HTR-8/SVneo (cell line): ENCODE measurements at places on chromosomes 7 and 10.

DNA sequence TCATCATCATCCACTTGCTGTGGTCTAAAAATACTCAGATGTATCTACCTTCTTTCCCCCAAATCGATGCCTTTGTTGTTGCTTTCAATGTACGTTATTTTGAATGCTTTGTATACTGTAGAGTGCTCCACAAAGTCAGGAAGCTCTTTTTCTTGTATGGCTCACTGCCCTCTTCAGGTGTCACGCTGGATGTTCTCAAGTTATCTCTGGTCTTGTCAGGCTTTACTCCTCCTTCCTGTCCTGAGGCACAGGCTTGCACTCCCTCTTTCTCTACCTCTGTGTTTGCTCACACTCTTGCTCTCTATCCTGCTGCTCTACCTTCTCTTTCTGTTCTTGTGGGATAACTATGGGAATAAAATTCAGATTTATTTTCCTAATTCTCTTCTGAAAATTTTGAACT lies 381.3 kb downstream of the NRG3 start:
- DNase-seq, result no peak

GRCh38 chr10:61166065-61166464 lies 222.1 kb upstream of the RHOBTB1 start:
- no peak for DNase-seq

GRCh38 chr7:91165846-91166230 lies 98.4 kb upstream of the FZD1 start:
- no peak for DNase-seq

GRCh38 chr10:130994845-130995244 lies 316.7 kb downstream of the TCERG1L start:
- no peak for DNase-seq

GRCh38 chr10:6171881-6172695 lies 30.6 kb upstream of the PFKFB3 start:
- DNase-seq, result no peak

DNA sequence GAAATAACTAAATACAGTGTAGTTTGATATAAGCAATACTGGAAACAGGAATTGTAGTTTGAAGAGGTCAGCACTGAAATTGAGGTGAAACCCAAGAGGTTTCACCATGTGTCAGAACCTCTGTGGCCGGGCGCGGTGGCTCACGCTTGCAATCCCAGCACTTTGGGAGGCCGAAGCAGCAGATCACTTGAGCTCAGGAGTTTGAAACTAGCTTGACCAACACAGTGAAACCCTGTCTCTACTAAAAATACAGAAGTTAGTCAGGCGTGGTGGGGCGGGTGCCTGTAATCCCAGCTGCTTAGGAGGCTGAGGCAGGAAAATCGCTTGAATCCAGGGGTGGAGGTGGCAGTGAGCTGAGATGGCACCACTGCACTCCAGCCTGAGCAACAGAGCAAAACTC lies 13.7 kb downstream of the AHCYL2 start:
- no peak for DNase-seq

GRCh38 chr10:43436291-43437140 lies at the start of gene ZNF487:
ZNF487 (plus strand) TSS chr10:43437111; CDS start chr10:43475814, 38,703 bp downstream.
- DNase-seq, result peak; percentile 91

DNA sequence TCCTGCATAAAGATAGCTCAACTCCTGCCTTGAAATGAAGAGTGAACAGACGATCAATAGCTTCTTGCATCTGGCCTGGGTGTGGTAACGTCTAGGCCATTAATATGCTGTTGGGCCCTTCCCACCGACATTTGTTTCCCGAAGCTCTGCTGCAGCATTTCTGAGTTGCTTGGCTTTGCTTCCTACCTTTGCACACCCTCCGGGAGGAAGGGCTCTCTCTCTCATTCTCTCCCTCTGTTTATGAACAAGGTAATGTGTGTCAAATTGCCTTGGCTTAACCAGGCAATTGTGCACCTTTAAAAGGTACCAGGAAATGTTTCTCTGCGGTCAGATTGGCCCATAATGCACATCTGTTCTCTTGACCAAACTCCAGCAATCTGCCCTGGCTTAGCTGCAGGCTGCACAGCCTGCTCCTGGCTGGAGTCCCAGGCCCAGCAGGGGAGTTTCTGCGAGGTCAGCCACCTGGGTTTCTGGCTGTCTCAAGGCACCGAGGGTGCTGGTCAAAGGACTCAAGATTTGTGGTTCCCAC lies 223.7 kb downstream of the SNX10 start:
- no peak for DNase-seq

- DNase-seq, result no peak
Observed at GRCh38 chr7:131929632-131930031, 373.2 kb upstream of the PODXL start.

DNA sequence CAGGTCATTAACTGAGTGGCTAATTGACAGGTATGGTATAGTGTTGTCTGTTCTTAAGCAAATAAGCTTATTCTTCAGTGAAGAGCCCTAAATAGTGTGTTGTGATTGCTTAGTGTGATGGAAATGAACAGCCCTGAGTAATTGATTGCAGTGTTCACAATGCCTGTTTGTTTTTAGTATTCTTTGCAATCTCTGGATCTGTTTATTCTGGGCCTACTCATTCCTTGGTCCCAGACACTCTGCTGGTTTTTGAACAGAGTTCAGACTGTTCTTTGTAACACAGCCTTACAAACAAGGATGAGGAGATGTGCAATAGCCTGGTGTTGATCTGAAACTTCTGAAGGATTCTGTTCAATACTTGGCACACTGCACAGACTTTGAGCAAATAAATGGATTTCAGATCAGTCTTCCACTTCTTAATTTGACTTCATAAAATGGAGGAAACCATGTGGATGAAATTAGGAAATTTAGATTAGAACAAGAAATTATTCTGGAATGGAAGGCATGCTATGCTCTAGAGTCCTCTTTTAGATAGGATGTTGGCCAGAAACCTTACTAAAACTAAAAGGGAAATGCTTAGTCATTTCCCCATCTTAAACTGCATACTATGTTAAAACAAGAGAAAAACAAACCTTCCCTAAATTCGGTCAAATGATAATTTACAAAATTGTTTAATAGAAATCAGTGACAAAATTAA lies 444.2 kb upstream of the SEMA3D start:
- DNase-seq, result no peak

GRCh38 chr7:137017221-137017620 lies 148.8 kb downstream of the CHRM2 start:
- DNase-seq, result no peak

DNA sequence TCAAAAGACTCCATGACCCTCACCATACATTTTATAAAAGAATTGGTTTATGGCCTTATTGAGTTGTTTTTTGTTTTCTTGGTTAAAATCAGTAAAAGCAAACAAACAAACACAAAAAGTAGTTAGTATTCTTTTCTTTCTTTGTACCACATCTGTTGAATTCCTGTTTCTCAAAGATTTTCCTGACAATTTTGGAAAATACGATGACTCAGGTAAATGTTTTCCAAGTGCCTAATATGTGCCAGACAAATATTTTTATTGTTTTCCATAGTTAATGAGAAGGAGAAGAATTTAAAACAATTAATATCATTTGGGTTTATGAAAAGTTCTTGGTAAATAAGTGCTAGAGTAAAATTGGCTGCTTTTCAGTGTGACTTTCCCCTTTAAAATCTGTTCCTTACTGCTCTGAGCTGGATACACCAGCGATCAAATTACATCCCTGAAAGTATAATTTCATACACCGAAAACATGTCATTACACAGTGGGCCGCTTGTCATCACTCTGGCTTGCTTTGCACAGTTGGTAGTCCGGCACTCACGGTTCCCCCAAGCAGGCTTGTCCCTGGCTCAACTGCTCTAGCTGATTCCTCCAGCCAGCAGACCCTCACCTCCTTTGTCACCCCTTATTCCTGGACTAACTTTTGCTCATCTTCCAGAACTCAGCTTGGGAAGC lies 80.5 kb downstream of the TBXAS1 start:
- no peak for DNase-seq

DNA sequence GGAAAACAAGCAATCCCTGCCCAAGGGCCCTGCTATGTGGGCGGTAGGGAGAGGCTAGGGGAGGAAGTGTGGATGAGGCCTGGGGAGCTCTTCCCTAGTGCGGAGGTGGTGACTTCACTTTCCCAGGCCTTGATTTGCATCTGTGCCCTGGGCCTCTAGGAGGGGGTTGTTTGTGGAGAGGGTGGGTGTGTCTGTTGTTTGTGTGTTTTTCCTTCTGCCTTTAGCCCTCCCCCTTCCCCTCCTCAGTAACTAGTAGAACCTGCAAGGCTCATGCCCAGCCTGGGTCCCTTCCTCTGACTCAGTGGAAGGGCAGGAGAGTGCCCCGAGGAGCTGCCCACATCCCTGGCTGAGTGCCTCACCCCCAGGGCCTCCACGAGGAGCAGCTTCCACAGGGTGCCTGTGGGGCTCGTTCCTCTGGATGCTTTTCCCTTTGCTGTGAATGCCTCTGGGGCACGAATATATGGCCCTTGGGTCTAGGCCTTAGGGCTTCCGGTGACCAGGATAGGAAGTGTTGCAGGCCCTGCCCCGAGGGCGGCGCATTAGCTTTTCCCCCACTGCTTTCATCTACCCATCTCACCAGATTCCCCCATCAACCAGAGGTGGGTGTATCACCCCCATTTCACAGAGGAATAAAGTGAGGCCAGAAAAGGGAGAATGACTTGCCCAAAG lies 89.4 kb upstream of the DUSP5 start:
- DNase-seq, result no peak

DNA sequence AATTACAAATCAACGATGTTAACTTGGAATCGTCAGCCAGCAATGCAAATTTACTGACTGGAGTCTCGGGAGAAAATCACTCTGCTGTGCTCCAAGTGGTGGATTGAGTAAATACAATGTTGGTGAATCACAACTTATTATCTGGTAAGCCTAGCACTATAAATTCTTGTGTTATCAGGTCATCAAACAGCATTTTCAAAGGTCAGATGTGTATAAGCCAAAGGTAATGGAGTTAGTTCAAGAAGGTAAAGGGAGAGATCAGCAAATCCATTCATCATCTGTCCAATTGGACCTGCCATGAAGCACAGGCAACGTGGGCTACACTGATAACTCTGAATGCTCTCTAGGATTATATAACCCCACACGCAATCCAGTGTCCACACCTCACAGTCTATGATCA lies 13.9 kb downstream of the CUBN start:
- peak; percentile 40 for DNase-seq

GRCh38 chr10:53325066-53325465 lies 552.5 kb upstream of the MBL2 start:
- DNase-seq, result no peak

GRCh38 chr7:6433784-6434615 lies 13.8 kb downstream of the DAGLB start:
- DNase-seq, result no peak

- no peak for DNase-seq
Observed at GRCh38 chr7:85699482-85699881, 512.6 kb upstream of the SEMA3D start.

DNA sequence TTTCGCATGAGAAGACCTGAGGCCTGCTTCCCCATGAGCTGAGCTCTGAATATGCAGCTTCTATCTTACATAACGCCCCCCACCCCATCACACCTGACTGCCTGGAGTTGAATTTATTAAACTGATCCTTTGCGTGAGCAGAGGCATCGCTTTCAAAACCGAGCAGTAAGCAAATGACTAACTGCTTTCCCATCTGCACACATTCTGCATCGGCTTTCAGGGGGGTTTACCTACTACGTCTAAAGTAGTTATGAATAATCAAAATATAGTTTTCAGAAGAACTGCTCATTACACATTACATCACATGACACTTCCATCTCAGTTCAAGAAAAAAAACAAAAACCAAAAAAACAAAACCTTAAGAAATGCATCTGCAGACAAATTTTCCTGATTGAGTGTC lies 54.7 kb upstream of the EGR2 start:
- DNase-seq, result no peak

DNA sequence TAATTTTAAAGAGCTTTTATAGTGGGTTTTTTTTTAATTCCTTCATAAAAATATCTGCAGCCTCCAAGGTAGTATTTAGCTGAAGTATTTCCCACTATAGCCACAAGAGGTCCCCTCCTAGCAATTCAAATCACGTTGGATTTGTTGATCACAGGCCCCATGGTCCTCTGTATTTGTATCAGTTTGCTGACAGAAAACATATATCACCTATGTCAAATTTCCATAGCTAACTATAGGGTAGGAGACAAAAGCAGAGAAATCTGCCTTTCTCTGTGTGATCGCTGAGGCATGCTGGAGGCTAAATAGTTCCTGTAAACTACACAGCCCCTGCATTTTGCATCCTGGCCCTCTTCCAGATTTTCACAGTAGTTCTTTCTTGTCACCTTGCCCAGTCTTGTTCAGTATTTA lies 1.7 kb upstream of the CTNNA3 start:
- peak; percentile 50 for DNase-seq

GRCh38 chr10:69472142-69472541 lies 20.9 kb downstream of the TSPAN15 start:
- DNase-seq, result no peak

GRCh38 chr10:29319205-29319781 lies 30.4 kb downstream of the LYZL1 start:
- no peak for DNase-seq

DNA sequence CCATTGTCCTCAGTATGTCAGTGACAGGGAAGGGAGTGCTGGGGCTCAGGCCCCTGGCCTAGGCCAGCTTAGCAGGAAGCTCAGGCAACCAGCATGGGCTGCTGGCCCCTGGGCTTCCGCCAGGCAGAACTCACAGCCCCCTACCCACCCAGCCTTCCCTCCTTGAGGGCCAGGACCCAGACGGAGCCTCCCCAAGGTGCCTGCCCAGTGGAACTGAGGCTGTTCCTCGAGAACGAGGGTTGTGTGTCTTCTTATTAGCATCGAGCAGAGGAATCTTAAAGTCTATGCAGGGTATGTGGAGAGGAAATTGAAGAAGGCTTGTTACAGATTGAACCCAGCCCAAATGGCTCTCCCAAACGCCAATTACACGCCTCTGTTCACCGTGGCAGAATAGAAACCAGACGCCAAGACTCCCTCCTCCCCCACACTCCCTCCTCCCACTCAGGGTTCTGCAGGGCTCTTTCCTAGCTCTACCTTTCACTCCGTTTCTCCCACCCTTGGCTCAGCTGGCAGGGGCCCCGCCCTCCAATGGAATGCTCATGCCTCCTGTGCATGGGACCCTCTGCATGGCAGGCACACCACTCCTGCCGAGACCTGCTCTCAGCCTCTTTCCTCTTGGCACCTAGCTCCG lies 134.4 kb downstream of the ZMIZ1 start:
- no peak for DNase-seq

DNA sequence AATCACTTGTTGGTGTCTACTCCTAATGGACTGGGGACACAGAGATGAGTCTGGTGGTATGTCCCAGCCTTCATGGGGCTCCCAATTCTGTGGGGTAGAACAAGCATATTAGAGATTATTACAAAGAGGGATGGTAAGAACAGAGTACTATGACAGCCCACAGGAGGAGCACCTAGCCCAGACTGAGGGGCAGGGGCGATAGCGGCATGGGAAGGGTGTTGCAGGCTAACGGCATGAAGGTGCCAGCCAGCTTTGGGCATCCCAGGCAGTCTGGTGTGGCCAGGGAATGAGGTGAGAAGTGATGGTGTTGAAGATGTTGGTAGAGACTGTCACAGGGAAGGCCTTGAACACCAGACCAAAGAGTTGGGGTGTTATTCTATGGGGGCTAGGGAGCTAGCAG lies 280.0 kb downstream of the RPS24 start:
- no peak for DNase-seq

- no peak for DNase-seq
Observed at GRCh38 chr10:51918884-51919325, 219.5 kb upstream of the CSTF2T start.
